ENCODE measurements at places on chromosomes 6 and 20.

GRCh38 chr6:7157752-7158616 lies 50.2 kb downstream of the RREB1 start:
- DNase-seq, result peak; percentile 84

GRCh38 chr6:21831521-21832291 lies 238.2 kb downstream of the SOX4 start:
- DNase-seq, result peak; percentile 85

DNA sequence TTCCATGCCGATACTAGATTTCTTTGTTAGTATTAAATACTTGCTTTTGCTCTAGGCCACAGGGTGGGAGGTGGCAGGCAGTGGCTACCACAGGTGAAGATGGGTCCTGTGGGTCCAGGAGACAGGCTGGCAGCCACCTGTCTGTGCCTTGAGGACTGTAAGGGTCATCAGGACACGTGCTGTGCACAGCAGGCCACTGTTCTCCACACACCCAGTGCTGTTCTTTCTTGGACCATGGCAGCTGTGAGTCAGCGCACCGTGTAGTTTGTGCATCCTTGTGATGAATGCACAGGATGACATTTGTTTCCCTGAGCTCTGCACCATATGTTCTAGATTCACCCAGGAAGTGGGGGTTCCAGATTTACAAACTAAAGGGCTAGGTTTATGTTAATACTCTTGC lies 317.0 kb downstream of the ZFAND3 start:
- no peak for DNase-seq

GRCh38 chr6:170085475-170086401 lies 205.1 kb downstream of the DLL1 start:
- no peak for DNase-seq

- DNase-seq, result no peak
These were observed 26.9 kb upstream of the FUCA2 start for GRCh38 chr6:143538374-143538773.

DNA sequence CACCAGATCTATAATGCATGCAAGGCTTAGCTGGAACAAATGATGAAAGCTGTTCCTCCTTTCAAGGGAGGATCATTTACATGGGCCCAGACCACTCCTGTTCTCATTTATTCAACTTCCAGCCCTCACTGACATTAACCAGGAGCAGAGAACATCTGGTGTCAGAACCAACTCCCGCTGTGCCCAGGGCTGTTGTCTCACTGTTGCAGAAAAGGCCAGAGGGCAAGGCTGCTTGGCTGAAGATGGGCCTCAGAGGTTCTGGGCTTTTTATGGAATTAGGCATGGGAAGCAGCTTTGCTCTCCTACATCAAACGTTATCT lies 164.2 kb downstream of the GMPR start:
- DNase-seq, result peak; percentile 75

- DNase-seq, result peak; percentile 22
These were observed 8.6 kb downstream of the CD83 start for GRCh38 chr6:14126191-14126590.

GRCh38 chr6:48061265-48061990 lies 49.6 kb downstream of the PTCHD4 start:
- DNase-seq, result peak; percentile 4

DNA sequence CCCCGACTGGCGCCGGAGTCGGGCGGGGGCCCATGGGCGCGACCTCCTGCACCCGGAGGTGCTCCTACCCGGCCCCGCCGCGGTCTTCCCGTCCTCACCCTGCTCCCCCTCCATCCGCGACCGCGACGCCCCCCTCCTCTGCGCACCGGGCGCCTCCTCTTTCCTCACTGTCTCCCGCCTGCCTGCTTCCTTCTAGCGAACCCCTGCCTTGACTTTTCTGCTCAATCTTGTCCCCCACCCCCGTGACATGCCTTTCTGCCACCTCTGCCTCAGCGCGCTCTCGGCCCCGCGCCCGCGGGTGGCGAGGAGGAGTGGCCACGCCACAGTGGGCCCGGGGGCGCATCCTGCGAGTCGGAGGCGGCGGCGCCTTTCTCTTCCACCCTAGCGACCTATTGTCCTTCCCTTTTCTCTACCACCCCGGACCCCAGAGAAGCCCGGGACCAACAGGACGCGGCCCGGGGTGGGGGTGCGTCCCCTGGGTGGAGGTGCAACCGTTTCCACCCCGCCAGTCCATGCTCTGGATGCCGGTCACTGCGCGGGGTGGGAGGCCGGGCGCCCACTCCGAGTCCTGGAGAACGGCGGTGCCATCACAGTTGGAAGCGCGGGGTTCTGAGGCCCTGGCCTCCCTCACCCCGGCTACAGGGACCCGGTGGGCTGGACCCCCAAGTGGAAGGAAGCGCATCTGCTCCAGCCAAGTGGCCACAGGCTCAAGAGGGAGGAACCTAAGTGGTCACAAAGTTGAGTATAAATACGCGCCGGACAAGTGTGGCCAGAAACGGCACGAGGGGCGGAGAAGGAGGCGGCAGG lies 2.0 kb downstream of the PDE10A start:
- no peak for DNase-seq

DNA sequence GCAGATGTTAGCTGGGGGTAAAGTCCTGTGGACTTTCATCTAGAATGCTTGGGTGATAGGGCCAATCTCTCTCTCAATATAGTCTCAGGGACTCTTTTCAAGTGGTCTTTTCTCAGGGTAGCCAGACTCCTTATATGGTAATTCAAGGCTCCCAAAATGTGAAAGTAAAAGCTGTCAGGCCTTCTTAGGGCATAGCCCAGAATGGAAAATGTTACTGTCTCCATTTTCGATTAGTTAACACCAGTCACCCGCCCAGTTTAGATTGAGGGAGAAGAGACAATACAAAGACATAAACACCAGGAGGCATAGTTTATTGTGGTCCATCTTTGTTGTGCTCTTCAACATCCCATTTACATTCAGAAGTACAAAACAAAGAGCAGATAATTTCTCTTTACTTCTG lies 295.8 kb downstream of the EPHA7 start:
- no peak for DNase-seq

GRCh38 chr6:36786055-36786675 lies 53.1 kb downstream of the CPNE5 start:
- DNase-seq, result no peak

GRCh38 chr20:44979090-44979621 lies 12.8 kb downstream of the STK4 start:
- DNase-seq, result peak; percentile 23

- no peak for DNase-seq
These were observed 118.8 kb upstream of the AFDN start for GRCh38 chr6:167707686-167708500.

DNA sequence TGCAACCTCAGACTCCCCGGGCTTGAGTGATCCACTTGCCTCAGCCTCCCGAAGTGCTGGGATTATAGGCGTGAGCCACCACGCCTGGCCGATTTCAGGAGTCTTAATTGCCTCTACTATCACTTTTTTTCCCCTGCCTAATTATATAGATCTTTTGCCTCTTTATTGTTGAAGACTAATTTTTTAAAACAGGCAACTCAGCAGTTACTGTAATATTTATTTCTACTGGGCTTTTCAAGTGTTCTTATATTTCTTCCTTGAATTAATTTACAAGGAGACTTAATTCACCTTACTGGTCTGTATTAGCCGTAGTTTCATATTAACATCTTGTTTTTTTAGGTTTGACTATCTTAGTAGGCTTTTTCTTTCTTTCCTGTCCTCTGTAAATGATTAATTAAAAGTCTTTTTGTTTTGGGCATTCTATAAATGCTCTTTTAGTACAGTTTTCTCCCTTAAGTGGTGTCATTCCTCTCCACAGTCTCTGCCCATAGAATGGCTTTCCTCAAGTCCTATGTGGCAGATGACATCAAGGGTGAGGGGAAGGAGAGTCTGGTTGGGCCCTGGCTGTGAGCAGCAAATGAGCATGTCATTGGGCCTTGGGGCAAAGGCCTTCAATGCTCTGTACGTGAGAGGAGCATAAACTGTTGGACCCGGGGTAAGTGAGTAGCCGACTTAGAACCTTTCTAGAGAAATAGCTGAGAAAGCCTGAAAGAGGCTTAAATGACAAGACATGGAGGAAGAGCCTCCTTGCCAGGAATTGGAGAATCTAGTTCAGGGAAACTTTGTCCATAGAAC lies 36.0 kb downstream of the ANKS1A start:
- no peak for DNase-seq

GRCh38 chr6:4864519-4864918 lies 88.3 kb downstream of the CDYL start:
- no peak for DNase-seq

DNA sequence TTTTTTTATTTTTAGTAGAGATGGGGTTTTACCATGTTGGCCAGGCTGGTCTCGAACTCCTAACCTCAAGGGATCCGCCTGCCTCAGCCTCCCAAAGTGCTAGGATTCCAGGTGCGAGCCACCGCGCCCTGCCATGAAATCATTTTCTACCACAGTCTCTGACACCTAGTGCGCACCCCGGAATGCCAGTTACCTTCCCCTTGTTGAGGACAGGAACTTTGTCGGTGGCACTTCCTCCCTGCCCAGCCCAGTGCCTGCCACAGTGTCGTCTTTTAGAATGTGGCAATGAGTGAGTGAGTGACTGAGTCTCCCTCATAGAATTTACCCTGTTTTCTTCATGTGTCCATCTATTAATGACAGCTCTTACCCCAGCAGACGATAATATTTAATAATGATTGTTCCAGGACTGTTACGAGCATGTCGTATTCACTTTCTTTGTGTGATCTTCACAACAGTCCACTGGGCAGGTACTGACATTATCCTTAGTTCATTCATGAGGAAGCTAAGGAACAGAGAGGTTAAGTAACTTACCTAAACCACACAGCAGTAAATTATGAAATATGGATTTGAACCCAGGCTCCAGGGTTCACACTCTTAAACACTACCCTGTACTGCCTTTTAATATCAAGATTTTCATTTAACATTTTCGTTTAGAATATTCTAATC lies 1.8 kb downstream of the OSBPL2 start:
- no peak for DNase-seq

DNA sequence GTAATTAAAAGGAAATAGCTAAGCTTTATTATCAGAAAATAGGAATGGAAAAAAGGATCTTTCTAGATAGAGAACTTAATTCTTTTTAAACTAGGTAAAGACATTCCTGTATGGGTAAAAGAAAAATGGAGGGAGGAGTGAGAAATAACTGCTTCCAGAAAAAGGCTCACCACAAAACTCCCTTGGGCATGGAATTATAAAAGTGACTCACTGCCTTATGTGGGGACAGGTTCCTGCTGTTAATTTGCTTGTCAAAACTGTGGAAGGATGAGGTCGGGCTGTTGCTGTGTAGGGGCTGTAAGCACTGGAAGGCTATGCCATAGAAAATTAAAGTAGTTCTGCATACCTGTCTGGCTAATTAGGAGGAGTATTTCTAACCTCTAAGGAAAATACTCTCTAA lies 158.7 kb downstream of the UBE3D start:
- peak; percentile 77 for DNase-seq

DNA sequence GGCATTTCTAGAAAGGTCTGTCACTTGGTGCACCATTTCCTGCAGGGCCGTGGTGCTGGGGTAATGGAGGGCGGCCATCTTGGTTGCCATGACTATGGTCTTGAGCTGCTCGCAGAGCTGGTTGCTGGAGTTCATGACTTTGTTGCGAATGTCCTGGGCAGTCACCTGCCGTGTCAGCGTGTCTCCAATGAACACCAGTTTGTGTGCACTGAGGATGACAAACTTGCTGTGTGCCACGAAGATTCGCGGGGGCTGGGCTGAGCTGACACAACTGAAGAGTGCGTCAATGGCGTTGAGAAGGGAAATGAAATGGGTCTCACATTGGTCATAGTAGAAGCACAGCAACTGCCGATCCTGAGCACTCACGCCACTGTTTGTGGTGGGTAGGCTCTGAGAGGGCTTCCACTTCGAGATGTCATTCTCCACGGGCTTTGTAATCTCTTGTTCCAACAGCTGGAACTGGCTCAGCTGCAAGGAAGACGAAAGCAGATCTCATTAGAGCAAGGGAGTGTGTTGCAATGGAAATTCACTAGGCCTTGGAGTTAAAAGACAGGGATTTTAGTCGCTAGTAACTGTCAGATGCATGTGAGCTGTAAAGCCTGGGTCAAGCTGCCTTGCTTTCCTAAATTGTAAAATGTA lies 47.1 kb downstream of the NEDD9 start:
- DNase-seq, result no peak

DNA sequence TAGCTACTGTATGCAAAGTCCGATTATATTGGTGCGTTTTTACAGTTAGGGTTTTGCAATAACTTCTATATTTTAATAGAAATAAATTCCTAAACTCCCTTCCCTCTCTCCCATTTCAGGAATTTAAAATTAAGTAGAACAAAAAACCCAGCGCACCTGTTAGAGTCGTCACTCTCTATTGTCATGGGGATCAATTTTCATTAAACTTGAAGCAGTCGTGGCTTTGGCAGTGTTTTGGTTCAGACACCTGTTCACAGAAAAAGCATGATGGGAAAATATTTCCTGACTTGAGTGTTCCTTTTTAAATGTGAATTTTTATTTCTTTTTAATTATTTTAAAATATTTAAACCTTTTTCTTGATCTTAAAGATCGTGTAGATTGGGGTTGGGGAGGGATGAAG lies 13.7 kb upstream of the PLCG1 start:
- DNase-seq, result no peak

DNA sequence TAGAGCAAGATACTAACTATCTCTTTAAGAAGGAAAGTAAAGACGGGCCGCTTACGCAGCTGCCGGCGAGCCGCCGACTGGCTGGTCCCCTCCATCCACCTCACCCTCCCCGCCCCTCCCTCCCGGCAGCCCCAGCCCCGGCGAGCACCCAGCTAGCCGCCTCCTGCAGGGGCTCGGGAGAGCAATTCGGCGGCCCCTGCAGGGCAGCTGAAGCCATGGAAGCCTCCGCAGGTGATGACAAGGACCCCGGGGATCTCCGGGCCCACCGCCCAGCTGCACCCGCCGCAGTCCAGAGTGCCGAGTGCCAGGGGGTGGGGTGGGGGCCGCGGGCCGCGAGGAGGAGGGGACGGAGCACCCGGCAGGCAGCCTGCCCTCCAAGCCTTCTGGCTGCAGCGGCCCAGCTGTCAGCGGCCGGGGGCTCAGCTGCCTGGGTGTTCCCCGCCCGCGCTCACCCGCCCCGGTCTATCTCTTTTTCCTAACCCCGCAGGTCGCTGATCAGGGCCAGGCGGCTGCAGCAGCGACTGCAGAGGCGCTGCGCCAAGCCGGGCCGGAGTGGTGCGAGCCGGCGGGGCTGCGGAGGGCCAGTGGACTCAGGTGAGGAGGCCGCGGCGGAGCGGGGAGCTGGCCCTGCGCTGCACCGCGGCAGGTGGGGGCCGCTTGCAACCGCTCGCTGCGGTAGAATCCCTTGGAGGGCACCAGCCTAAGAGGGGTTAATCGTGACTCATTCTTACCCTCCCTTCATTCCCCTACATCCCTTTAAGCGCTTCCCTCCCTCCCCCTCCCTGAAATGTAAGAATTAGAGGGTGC lies at the start of gene SNPH:
TSS of gene SNPH (plus strand) at position 128 of the 807 bp plus-strand sequence. CDS start 29,946 bp downstream, outside the sequence.
- peak; percentile 70 for DNase-seq
